ENCODE measurements at places on chromosomes 3 and 15.

- no peak for DNase-seq
Measured at GRCh38 chr3:189833996-189834395, 202.8 kb downstream of the TP63 start.

- no peak for DNase-seq
Measured at GRCh38 chr3:72745146-72745999, 102.9 kb downstream of the SHQ1 start.

- DNase-seq: no peak
Measured at GRCh38 chr3:40847551-40847992, 322.8 kb downstream of the ZNF621 start.

DNA sequence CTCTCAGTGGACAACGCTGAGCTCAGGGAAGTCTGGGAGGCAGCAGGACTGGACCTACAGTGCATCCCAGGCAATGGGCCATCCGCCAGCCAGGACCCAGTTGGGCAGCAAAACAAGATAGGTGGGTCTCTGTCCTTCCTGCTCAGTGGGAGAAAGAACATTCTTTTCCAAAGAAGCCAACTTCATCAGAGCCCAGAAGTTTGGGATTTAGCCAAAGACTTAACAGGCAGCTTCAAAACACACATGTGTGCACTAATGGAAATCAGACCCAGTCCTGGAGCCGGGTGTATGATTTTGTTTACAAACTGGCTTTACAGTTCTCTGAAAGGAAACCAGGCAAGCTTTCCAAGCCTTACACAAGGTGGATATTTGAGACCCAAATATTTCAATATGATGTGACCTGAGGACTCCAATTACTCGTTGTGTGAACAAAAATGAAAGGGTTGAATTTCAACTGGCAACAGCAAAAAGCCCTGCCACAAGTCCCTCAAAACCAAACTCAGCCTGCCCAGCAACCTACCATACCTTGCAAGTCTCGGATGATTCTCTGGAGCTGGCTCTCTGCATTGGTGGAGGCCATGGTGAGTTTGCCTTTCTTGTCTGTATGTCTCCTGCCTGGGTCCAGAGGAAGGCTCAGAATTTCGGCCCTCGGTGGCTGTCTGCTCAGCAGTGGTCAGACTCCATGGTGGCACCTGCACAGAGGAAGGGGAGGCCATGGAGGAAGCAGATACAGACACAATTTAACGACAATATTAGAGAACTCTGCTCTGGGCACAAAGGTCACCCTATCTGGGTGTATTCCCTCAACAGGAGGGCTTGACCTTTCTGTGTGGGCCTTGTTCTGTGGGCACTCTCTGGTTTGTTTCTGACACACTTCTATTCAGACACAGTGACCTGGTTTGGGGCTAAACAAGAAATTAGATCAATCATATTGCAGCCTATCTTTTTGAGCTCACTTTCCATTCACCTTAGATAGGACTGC is 11.0 kb downstream of the FYCO1 start:
- DNase-seq: no peak

GRCh38 chr3:189204167-189204866 is 32.5 kb downstream of the TPRG1 start:
- no peak for DNase-seq

DNA sequence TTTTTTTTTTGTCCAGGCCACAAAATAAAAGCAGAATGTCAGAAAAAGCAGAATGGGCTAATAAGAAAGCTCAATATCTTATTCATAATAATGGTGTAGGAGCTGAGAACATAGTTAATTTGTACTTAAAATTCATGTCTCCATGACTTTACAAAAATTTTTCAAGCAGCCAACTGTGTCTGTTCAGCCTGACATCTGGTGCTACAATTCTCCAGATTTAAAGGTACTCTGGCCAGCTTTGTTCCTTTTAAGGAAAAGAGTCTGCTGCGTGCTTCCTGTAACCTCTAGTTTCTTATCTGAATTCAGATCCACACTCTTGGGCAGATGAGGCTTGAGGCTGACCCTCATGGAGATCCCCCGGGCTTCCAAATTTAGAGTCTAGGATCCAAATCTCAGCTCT is 8.7 kb upstream of the RFX7 start:
- no peak for DNase-seq

DNA sequence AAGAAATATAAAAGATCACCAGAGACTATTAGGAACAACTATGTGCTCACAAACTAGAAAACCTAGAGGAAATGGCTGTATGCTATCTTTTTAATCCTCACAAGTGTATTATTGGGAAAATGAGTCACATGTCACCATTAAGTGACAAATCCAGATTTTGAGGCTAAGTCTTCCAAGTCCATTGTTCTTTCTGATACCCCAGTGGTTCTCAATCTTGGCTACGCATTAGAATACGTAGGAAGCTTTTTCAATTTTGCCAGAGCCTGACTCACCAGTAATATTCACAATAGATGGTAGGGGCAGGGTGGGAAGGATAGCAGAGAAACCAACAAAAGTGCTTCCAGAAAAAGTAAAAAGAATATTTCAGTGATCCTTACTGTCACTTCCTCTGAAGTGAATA is 117.0 kb downstream of the FILIP1L start:
- DNase-seq: no peak

GRCh38 chr15:68229386-68230156 is at the start of gene CLN6:
Gene CLN6 (minus strand): TSS chr15:68229728. CDS start chr15:68229584, 144 bp downstream.
- DNase-seq: peak; percentile 87

- DNase-seq: no peak
Measured at GRCh38 chr3:69763458-69763857, 24.2 kb downstream of the MITF start.

DNA sequence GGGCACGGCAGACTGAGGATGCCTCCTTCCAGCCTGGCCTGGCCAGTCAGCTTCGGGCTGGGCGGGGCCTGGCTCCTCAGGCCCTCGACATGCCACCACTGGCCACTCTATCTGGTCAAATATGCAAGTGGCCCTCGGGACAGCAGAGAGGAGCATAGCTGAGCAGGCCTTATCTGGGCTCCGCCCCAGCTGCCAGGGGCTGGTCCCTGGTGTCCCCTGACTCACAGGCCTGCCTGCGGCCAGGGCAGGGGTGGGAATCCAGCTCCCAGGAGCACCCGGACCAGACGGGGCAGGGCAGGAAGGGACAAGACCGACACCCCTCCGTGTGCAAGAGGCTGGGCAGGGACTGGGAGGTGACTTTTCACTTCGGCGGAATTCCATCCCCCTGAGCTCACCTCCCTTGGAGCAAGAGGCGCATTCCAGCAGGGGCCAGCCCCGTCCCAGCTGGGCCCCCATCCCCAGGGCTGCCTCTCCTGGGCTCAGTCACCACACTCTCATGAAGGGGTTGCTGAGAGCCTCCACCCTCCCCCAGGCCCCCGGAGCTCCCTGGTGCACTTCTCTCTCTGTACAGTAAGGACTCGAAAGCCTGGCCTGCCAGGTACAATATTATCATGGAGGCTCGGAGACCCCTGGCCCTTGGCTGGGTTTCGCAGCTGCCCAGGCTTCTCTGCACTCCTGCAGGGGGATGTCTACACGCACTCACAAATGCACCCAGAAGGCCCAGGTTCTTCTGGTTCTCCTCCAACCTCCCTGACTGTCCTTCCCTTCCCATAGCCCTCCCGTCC is 29.5 kb downstream of the WNT7A start:
- DNase-seq: peak; percentile 69

DNA sequence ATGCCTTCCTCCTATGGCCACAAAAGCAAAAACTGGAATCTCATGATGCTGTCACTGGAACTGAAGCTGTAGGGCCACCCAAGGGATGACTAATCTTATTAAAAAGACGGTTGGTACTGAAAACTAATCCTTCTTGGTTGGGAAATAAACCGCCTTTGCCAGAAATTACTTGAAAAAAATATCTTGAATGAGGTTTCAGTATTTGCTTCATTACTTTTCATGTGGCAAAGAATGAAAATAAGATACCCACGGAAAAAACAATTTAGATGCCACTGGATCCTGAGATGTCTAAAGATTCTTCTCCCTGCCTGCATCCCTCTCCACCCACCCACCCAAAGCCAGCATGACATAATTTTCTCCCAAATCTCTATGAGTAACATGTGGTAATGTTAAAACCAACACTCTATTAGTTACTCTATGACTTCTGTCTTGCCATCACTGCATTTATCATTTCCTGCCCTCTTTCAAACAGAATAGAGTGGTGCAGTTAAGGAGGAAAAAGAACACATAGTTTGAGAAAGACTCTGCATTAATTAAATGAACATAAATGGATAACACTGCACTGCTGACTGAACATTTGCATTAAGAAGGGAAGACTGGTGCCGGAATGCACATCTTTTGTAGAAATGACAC is 111.8 kb upstream of the DPH6 start:
- DNase-seq: no peak

- DNase-seq: no peak
Measured at GRCh38 chr3:3172627-3173026, 6.9 kb downstream of the CRBN start.

DNA sequence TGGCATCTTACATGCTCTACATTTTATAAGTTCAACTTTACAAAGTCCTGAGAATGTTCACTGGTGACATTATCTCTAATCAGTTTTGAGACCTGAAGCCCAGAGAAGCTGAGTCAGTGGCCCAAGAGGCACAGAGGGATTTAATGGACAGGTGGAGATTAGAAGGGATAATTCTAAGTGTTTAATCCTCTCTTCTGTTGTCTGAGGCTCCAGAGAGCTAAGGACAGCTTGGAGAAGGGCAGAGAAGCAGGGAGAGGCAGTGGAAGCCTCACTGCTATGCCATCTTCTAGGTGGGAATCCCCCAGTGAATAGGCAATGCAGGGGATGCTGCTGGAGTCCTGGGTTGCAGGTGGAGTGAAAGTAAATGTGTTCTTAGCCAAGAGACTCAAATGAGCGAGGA is 369.4 kb upstream of the SLCO3A1 start:
- no peak for DNase-seq

GRCh38 chr3:72213296-72214065 is 428.5 kb upstream of the PROK2 start:
- DNase-seq: no peak

GRCh38 chr3:193779933-193780332 is 186.9 kb downstream of the OPA1 start:
- DNase-seq: no peak

GRCh38 chr3:113035387-113035982 is 44.7 kb downstream of the GTPBP8 start:
- peak; percentile 65 for DNase-seq

DNA sequence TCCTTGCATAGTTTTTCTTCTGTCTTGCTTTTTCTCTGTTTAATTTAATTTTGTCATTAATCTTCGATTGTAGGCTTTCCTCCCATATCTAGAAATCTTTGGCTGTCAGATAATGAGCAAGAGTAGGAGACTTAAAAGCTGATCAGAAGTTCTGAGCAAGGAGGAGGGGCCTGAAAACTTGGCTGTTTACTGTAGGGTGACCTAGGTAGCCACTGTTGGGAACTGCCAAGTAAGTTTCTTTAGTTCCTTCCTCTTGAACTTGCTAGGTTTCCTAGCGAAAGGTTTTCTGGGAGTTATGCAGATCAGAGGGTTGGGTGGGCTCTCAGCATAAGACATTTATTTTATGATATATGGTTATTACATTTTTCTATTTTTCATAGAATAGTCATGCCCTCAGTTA is 14.5 kb downstream of the ALPK3 start:
- DNase-seq: no peak

DNA sequence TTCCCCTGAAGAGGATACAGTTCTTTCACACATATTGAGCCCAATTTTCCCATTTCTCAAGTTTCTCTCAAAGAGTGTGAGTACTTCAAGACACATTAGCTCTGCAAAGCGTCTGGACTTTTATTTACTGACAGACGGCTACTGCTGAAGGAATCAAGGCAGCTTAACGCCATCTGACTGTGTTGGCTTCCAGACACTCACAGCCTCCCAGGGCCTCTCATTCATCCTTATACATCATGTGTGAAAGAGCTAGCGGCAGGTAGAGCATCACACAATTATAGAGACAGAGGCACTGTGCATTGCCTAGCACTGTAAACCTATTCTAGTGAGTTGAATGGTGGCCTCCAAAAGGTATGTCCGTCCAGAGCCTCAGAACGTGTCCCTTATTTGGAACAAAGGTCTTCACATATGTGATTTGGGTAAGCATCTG is 284.1 kb upstream of the STT3B start:
- no peak for DNase-seq

DNA sequence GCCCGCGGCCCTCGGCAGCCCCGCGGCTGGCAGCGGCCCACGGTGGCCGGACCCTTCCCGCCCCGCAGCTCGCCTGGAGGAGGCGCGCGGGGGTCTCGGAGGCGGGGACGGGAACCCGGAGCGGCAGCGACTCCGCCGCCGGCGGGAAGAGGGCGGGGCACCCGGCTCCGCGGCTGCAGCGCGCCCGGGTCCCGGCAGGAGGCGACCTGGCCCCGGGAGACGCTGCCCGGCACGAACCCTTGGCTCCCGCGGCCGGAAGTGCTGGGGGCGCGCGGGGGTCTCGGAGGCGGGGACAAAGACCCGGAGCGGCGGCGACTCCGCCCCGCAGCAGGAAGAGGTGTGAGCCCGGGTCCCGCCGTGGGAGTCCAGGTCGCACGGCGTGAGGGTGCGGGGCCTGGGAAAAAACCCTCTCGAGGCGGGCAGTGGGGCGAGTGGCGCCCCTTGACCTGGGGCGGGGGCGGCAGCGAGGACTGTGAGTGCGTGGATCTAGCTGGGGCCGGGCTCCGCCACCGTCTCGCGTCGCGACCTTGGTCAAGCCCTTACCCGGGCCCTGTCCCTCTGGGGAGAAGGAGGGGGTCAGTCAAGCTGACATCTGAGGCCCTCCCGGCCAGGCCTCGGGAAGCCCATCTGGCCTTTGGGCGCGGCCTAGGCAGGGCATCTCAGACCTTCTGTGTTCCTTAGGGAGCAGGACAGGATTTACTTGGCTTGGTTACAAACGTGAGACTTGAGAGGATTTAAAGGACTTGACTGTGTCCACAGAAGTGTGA is at the start of gene CIB2:
TSS of gene CIB2 (minus strand) at position 151 of the 767 bp plus-strand sequence. CDS start 230 bp downstream, outside the sequence.
- DNase-seq: peak; percentile 84

- DNase-seq: no peak
Measured at GRCh38 chr15:23760024-23760423, 72.9 kb upstream of the NDN start.

DNA sequence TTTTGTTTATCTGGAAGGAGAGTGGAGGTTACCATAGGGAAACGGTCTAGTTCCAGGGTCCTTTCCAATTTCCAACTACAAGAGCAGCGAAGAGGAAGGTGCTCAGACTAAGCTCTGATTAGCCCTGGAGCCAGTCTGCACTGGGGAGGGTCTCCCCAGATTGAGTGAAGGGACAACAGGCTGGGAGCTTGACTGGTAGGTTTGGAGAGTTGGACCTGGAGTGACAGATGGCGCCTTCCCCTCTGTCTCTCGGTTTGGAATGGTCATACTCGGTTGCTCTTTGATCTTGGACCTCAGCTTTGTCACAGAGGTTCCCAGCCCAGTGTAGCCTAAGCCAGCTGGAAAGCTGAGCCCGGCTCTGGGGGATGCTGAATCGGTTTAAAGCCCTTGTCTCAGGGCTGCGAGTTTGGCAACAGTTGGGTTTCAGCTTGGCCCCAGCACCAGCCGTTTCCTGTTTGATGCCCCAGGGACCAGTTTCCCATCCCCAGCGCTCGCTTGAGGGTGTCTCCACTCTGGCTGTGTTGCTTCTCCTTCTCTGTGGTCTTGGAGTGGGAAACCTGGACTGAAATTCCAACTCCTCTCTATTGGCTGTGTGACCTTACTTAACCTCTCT is 53.1 kb upstream of the ULK4 start:
- DNase-seq: no peak

GRCh38 chr3:117997201-117998049 is 1037.2 kb downstream of the IGSF11 start:
- peak; percentile 39 for DNase-seq
